ENCODE measurements at places on chromosomes 2 and 18. TPM values are rescaled to one million over a fixed set of nuclear protein-coding genes. Genes with fewer than 3 reads are reported as not detected.

DNA sequence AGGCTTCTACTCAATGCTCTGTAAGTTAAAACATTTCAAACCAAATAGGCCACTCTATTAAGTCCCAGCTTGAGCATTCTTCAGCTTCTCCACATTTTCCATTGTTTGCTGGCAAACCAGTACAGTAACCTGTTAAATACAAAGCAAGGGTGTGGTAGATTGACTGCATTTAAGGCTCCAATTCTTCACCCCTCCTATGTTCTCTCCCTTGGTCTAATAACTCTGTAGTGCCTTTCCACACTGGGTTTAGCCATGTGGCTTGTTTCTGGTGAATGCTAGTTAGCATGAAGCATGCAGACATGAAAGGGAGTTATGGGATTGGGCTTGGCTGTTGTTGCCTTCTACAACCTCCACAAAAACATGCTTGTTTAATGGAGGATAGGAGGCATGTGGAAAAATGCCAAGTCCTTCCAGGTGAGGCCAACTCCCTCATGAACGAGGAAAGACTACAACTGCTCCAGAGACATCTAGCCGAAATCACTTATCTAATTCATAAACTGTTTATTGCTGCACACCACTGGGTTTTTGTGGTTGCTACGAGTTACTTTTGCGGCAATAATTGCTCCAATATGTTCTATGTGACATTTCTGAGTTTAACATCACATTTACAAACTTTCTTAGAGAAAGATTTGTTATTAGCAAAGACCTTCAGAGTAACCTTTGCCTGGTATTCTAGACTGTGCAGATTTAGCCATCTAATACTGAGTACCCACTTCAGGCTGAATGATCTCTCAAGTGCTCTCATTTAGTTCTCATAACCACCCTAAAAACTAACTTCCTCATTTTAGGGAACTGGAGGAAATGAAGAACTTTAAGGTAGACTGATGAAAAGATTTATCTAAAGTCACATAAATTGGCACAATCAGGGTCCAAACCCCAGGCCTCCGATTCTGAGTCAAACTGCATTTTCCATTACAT lies 104.0 kb downstream of the SMAD2 start:
- H3K27ac ChIP-seq, result peak overlapping the region; percentile 1
- no peaks in the 10 kb centered on the region for H3K27me3 ChIP-seq
- H3K4me1 ChIP-seq, result peaks cover 5% of the 10 kb centered on the region

DNA sequence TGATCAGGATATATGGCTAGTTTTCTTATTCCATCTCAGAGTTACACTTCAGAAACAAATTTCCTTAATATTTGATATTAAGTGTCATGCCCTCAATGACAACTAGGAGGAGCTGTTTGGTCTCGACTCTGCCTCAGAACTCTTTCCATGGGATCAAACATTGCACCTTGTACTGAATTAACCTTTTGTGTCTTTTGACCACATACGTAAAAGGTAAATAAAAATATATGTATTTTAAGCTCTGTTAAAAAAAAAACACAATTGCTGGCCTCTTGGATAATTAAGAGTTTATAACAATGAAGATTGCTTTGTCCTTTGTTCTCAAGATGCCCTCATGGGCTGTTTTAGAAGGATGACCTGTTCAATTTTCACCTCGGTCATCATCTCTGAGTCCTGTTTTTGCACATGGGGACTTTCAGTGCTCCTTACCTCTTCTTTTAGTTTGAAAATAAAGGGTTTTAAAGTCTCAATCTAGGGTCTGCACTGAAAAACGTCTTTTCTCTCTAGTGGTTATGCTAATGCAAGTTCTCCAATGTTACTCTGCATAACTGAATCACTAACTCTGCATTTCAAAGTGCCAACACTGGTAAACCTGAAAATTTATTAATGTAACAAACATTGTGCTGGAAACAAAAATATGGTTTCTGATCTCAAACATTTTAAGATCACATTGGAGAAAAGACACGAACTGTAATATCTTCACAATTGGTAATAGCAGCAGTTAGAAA lies 18.8 kb upstream of the FN1 start:
- H3K36me3 ChIP-seq, result no peaks in the 10 kb centered on the region
- DNase-seq, result no peak
- no peaks in the 10 kb centered on the region for H3K27me3 ChIP-seq
- H3K4me3 ChIP-seq, result no peak overlapping the region
- H3K4me1 ChIP-seq, result no peaks in the 10 kb centered on the region

GRCh38 chr2:218081063-218081462 lies 12.0 kb downstream of the RUFY4 start:
- DNase-seq, result no peak
- H3K36me3 ChIP-seq, result no peaks in the 10 kb centered on the region
- H3K4me1 ChIP-seq, result no peaks in the 10 kb centered on the region
- no peak overlapping the region for H3K4me3 ChIP-seq
- no peak overlapping the region for H3K27ac ChIP-seq

DNA sequence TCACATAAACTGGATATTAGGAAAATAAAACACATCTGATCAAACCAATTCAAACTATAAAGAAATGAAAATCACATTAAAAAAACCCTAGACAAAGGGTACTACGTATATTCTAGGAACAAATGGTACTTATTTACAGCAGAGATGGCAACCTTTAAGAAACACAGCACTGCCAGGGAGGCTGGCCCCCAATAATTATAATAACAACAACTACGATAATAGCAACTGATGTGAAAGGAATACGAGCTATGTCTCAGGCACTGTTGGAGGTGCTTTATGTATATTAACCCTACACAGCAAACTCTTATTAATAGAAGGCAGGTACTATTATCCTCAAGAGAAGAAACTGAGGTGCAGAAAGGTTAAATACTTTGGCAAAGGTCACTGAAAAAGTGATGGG lies 193.9 kb downstream of the NBAS start:
- no peak for DNase-seq
- no peak overlapping the region for H3K27ac ChIP-seq

DNA sequence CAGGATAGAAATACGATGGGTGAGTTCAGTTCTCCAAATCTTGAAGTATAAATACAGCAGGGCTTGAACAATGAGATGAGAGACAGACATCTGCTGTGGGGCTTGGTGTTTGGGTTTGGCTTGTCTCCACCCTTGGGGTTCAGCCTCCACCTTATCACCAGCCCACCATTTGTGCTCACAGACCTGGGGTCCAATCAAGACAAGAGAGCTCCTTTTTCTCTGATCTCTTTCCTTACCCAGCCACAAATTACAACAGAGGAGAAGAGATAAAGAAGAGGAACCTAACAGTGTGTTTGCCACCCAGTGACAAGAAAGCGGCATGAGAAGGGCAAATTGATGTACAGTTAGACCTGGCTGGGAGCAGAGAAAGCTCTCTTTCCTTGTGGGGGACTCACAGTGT lies 204.5 kb upstream of the CXCR4 start:
- H3K4me1 ChIP-seq, result no peaks in the 10 kb centered on the region
- H3K27me3 ChIP-seq, result no peaks in the 10 kb centered on the region
- DNase-seq, result no peak
- no peaks in the 10 kb centered on the region for H3K36me3 ChIP-seq
- no peak overlapping the region for H3K27ac ChIP-seq

DNA sequence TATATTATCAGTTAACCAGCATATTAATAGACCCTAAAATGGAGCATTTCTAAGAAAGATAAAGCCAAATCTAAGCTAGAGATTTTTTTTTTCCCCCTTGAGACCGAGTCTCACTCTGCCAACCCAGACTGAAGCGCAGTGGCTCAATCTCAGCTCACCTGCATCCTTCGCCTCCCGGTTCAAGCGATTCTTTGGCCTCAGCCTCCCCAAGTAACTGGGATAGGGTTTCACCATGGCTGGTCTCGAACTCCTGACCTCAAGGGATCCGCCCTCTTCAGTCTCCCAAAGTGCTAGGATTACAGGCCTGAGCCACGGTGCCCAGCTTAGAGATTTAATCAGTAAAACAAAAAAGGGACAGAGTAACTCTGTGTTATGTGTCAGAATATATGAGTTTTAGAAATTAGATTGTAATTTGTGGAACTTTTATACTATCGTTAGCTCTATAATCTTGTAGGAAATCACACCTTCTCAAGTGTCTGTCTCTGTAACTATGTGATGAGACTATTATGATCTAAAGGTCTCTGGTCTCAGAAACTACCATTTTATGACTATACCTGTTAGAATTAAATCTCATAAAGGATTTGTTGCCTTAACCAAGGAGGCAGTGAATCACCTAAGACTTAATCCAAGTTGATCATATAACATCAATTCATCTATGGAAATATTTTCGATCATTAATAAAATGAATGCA lies 34.0 kb downstream of the YWHAQ start:
- H3K27ac ChIP-seq, result no peak overlapping the region
- peaks cover 27% of the 10 kb centered on the region for H3K36me3 ChIP-seq
- peaks cover 23% of the 10 kb centered on the region for H3K4me1 ChIP-seq
- H3K27me3 ChIP-seq, result no peaks in the 10 kb centered on the region

Gene FEV
- not detected for total RNA-seq

Gene APOB
- total RNA-seq, result 1.1 TPM

Gene SIGLEC15
- 0.59 TPM for total RNA-seq

Gene STARD6
- total RNA-seq, result not detected

Gene TP53I3
- total RNA-seq, result 86.8 TPM

Gene RNU2-63P
- total RNA-seq, result not detected

Measured in upper lobe of left lung (tissue), 6 donors.